ENCODE measurements at places on chromosomes 5 and 9.

DNA sequence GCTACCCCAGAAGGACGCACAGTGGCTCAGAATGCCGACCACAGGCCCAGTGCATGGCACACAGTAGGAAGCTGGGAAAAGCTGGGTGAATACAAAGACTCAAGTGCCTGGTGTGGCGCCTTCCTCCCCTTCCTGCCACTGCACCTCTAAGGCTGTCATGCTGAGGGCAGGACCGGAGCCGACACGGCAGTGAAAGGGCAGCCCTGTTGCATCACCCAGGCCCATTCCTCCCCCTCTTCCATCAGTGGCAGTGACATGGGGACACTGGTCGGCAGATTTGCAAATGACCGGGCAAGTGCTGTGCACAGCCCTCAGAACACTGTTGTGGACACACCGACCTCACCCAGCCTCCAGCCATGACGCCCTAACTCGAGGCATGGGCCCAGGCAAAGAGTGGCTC, 84.0 kb downstream of the STK10 start:
- DNase-seq: no peak
- peaks cover 55% of the 10 kb centered on the region for H3K36me3 ChIP-seq
- no peak overlapping the region for H3K4me3 ChIP-seq
- H3K4me1 ChIP-seq: peaks cover 40% of the 10 kb centered on the region

DNA sequence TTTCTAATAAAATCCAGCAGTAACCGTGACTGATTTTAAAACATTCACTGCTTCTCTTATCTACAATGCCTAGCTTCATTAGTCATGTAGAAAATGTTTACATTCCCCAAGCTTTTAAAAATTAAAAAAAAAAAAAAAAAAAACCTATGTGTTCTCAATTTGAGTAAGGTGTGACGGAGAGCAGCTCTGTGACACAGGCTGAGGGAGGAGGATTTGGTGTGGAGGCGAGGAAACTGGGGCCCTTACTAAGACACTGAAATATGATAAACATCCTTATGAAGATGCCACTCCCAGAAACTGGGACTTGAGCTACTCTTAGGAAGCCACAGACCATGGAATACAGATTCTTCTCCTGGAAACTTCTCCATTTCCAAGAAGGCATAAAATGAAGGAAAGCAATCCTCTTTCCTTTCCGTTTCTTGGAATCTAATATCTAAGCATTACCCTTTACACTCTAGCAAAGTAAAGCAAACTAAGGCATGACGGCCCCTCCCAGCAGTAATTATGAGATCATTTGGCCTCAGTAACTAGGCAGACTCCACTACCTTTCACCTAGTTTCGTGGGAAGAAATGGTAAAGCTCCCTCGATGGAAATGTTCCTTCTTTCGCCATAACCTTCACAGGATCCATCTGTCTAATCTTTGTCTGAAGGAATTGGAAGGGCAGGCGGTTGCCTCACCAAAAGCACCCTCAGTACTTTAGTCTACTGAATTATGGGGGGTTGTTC, 23.5 kb downstream of the GRAMD2B start:
- DNase-seq: peak; percentile 82
- H3K4me3 ChIP-seq: no peak overlapping the region

DNA sequence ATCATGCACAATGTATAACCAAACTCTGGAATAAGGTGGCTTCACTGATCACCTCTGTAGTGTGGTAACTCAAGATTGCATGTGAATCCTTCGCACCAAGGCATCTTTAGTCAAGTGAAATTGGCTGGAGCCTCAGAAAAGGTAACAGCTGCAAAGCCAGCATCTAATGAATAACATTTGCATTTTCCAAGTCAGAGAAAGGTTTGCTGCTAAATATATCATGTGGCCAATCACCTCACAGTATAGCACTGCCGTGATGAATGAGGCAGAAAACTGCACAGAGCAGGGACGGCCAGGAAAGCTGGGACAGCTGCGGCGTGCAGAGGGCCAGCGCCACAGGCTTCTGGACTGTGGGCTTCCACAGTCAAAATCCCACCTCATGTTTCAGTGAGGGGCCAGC, 18.5 kb downstream of the MRPS27 start:
- peaks cover 48% of the 10 kb centered on the region for H3K4me1 ChIP-seq
- H3K36me3 ChIP-seq: peaks cover 42% of the 10 kb centered on the region
- H3K27me3 ChIP-seq: no peaks in the 10 kb centered on the region
- H3K4me3 ChIP-seq: no peak overlapping the region

DNA sequence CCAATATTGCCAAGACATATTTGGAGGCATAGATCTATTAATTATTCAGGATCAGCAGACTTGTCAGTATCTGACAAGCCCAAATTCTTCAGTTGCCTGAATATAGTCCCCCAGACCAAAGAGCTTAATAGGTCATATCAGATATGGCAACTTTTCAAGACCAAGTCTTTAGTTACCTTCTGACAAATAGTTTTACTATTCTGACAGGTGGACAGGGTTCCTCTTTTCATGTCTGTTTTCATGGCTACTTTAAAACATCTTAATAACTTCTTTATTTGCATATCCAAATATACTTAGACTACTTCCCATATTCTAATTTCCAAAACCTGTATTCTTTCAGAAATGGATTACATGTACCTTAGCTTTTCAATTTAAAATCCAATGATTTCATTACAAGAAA, 65.4 kb downstream of the AUH start:
- no peak for DNase-seq
- H3K27me3 ChIP-seq: no peaks in the 10 kb centered on the region
- H3K36me3 ChIP-seq: peaks cover 35% of the 10 kb centered on the region
- no peak overlapping the region for H3K4me3 ChIP-seq
- H3K27ac ChIP-seq: no peak overlapping the region
- H3K4me1 ChIP-seq: peaks cover 2% of the 10 kb centered on the region

GRCh38 chr9:13144166-13144775, 135.2 kb downstream of the MPDZ start:
- H3K27me3 ChIP-seq: no peaks in the 10 kb centered on the region
- no peaks in the 10 kb centered on the region for H3K4me1 ChIP-seq
- no peaks in the 10 kb centered on the region for H3K36me3 ChIP-seq
- H3K27ac ChIP-seq: no peak overlapping the region

- H3K27ac ChIP-seq: no peak overlapping the region
- H3K27me3 ChIP-seq: no peaks in the 10 kb centered on the region
- no peaks in the 10 kb centered on the region for H3K36me3 ChIP-seq
- H3K4me1 ChIP-seq: peaks cover 39% of the 10 kb centered on the region
- no peak overlapping the region for H3K4me3 ChIP-seq
These were observed 241.7 kb downstream of the EBF1 start for GRCh38 chr5:158857976-158858375.
